ENCODE measurements at places on chromosomes 7 and 10. TPM values are rescaled to one million over a fixed set of nuclear protein-coding genes. Genes with fewer than 3 reads are reported as not detected.

The PALD1 gene
- 31.8 TPM for total RNA-seq

- H3K27me3 ChIP-seq = no peaks in the 10 kb centered on the region
- no peak overlapping the region for H3K27ac ChIP-seq
- no peak for DNase-seq
- H3K36me3 ChIP-seq = no peaks in the 10 kb centered on the region
These were observed 10.2 kb downstream of the CCDC6 start for GRCh38 chr10:59896191-59896590.

GRCh38 chr10:109977382-109977806 is 30.4 kb upstream of the ADD3 start:
- no peaks in the 10 kb centered on the region for H3K27me3 ChIP-seq
- DNase-seq = no peak
- H3K4me3 ChIP-seq = no peak overlapping the region
- no peaks in the 10 kb centered on the region for H3K4me1 ChIP-seq
- H3K27ac ChIP-seq = no peak overlapping the region

DNA sequence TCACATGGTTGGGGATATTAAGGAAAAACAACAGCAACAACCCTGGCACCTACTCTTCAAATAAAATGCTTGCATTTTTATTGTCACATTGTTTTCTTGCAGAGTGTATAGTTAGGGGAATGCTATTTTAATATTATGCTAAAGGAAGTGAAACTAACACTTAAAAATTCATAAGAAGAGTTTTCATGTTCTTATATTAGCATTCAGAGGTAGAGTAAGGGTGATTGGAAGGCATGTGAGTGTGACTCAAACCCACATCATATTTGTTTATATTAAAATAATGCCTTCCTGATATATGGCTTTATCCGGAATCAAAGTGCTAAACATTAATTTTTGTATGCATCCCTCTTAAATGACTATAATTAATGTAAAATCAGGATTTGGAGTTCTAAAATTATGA is 59.8 kb upstream of the TES start:
- no peaks in the 10 kb centered on the region for H3K36me3 ChIP-seq
- H3K4me3 ChIP-seq = no peak overlapping the region
- no peak for DNase-seq
- H3K4me1 ChIP-seq = no peaks in the 10 kb centered on the region
- H3K27ac ChIP-seq = no peak overlapping the region
- H3K27me3 ChIP-seq = no peaks in the 10 kb centered on the region

DNA sequence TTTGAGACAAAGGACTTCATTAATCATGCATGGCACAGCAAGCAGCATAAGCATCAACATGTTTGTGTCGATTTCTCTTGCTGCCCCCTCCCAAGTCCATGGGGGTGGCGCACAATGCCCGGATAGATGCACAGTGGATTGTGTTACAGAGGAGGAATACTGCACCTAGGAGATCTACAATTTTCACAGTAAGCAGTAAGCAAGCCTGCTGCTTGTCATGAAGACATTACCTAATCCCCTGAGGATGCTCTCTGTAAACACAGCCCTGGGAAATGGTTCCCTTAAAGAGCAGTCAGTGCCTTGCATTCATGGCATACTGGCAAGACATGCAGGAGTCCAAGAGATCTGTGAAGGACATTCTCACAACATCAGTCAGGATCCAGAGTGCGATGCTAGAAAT is 137.7 kb downstream of the ETV1 start:
- no peak overlapping the region for H3K4me3 ChIP-seq
- H3K27ac ChIP-seq = no peak overlapping the region
- no peaks in the 10 kb centered on the region for H3K36me3 ChIP-seq
- no peaks in the 10 kb centered on the region for H3K27me3 ChIP-seq

DNA sequence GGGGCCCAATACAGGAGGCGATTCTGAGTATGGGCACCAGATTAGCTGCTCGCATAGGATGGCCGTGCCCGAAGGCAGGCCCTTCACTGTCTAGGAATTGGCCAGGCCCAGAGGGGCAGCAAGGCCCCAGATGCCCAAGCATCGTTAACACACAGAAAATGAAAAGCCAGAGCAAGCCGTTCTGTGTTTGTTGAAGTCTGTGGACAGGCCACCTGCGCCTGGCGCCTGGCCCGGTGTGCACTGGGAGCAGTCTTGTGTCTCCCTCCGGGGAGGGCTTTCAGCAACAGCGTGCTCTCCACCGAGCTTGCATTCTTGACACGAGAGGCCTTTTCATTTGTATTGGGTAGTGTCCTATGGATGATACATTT is 34.5 kb upstream of the TTYH3 start:
- no peak for DNase-seq
- H3K27ac ChIP-seq = no peak overlapping the region
- H3K4me3 ChIP-seq = no peak overlapping the region

All from H1 (cell line).